ENCODE measurements at places on chromosomes 6 and 20.

- no peaks in the 10 kb centered on the region for H3K27me3 ChIP-seq
- no peaks in the 10 kb centered on the region for H3K4me1 ChIP-seq
- H3K36me3 ChIP-seq, result no peaks in the 10 kb centered on the region
These were observed 46.4 kb downstream of the IMPG1 start for GRCh38 chr6:76026101-76026500.

GRCh38 chr6:14641423-14642135 lies 524.0 kb downstream of the CD83 start:
- H3K27ac ChIP-seq, result no peak overlapping the region
- DNase-seq, result no peak
- H3K36me3 ChIP-seq, result no peaks in the 10 kb centered on the region
- H3K4me1 ChIP-seq, result no peaks in the 10 kb centered on the region
- no peak overlapping the region for H3K4me3 ChIP-seq

DNA sequence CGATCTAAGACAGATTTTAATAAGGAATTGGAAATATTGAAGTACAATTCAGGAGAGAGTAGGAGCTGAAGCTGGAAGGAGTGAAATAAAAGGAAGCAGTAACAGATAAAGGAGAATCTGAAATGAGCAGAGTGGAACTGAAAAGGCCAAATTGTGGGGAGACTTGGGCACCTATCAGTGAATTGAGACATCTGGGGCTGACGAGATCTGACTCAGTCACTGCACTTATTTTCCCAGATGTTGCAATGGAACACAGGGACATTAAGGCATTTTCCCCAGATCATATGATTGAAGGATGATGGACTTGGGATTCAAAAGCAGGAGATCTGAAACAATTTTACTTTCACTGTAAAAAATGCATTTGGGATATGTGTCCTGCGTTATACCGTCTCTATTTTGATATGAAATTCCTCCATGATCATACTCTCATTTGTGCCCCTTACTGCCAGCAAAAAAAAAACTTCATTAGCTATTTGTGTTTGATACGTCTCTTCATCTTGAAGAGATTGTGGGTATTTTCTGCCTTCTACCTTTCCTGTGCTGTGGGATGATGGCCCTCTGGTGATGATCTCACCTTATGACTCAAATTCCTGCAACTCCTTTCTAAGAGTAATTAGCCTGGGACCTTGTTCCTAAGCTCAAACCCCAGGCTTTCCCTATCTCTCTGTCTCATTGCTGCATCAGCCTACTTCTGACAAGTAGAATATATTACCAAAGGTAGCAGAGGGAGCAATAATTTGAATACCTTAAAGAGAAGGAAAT lies 278.5 kb upstream of the MAN1A1 start:
- H3K27me3 ChIP-seq, result no peaks in the 10 kb centered on the region
- peak overlapping the region; percentile 61 for H3K27ac ChIP-seq
- H3K4me3 ChIP-seq, result no peak overlapping the region
- H3K4me1 ChIP-seq, result peaks cover 29% of the 10 kb centered on the region
- no peaks in the 10 kb centered on the region for H3K36me3 ChIP-seq

- H3K4me3 ChIP-seq, result no peak overlapping the region
- no peaks in the 10 kb centered on the region for H3K4me1 ChIP-seq
- no peak overlapping the region for H3K27ac ChIP-seq
These were observed 128.6 kb upstream of the CNR1 start for GRCh38 chr6:88294702-88295101.

GRCh38 chr20:10707068-10707467 lies 33.3 kb upstream of the JAG1 start:
- no peaks in the 10 kb centered on the region for H3K27me3 ChIP-seq
- no peaks in the 10 kb centered on the region for H3K36me3 ChIP-seq
- H3K4me3 ChIP-seq, result no peak overlapping the region
- DNase-seq, result no peak

GRCh38 chr6:151101816-151102694 lies 137.7 kb upstream of the AKAP12 start:
- no peak for DNase-seq
- H3K36me3 ChIP-seq, result peaks cover 12% of the 10 kb centered on the region
- no peaks in the 10 kb centered on the region for H3K4me1 ChIP-seq
- H3K4me3 ChIP-seq, result no peak overlapping the region
- H3K27ac ChIP-seq, result 0 out of 2 replicates have a peak overlapping the region, but pooled peaks have one; percentile 6

DNA sequence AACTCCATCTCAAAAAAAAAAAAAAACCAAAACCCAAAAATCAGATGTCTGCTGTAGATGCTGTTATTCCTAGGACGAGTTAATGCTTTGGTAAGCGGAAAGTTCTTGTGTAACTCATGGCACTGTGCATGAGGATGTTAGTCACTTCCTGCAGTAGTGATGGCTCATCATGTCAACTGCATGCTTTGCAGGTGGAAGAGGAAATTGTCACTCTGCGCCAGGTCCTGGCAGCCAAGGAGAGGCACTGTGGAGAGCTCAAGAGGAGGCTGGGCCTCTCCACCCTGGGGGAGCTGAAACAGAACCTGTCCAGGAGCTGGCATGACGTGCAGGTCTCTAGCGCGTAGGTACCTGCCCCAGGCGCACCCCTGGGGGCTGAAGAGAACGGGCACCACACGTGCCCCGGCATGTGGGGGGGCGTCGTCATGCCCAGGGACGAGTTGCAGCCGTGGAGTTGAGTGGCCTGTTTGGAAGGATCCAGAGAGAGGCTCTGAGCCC lies 8.5 kb downstream of the TPD52L2 start:
- H3K4me1 ChIP-seq, result no peaks in the 10 kb centered on the region
- no peak overlapping the region for H3K27ac ChIP-seq
- H3K4me3 ChIP-seq, result no peak overlapping the region

- H3K27me3 ChIP-seq, result no peaks in the 10 kb centered on the region
These were observed 811.2 kb downstream of the MAFB start for GRCh38 chr20:39877788-39878187.

GRCh38 chr6:125307150-125307838 lies 5.5 kb upstream of the HDDC2 start:
- H3K27me3 ChIP-seq, result no peaks in the 10 kb centered on the region
- no peak overlapping the region for H3K4me3 ChIP-seq
- DNase-seq, result no peak

- H3K27me3 ChIP-seq, result no peaks in the 10 kb centered on the region
- no peak overlapping the region for H3K27ac ChIP-seq
- peaks cover 3% of the 10 kb centered on the region for H3K4me1 ChIP-seq
- H3K4me3 ChIP-seq, result no peak overlapping the region
These were observed 3.1 kb downstream of the MMP9 start for GRCh38 chr20:46011631-46012482.

GRCh38 chr6:44800171-44800783 lies 412.8 kb downstream of the CDC5L start:
- H3K4me3 ChIP-seq, result no peak overlapping the region
- peak; percentile 9 for DNase-seq
- no peaks in the 10 kb centered on the region for H3K4me1 ChIP-seq
- H3K27ac ChIP-seq, result no peak overlapping the region
- H3K36me3 ChIP-seq, result no peaks in the 10 kb centered on the region
- no peaks in the 10 kb centered on the region for H3K27me3 ChIP-seq

DNA sequence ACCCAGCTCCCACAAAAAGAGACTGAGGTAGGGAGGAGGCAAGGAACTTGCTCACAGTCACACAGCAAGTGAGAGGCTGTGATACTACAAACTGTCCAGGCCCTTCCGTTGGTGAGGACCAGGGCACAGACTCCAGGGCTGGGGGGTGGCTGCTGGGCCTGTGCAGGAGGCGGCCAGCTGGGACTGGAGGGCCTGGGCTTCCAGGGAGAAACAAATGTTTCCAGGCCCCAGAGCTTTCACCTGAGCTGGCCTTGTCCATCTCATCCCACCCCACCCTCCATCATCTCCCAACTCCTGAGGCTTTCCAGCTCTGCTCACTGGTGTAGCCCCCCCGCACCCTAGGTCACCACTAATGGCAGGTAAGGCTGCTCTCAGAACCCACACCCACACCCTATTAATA lies 86.0 kb downstream of the GRM4 start:
- H3K4me1 ChIP-seq, result no peaks in the 10 kb centered on the region
- H3K36me3 ChIP-seq, result no peaks in the 10 kb centered on the region
- DNase-seq, result no peak
- H3K27ac ChIP-seq, result no peak overlapping the region
- H3K4me3 ChIP-seq, result no peak overlapping the region

- peaks cover 11% of the 10 kb centered on the region for H3K4me1 ChIP-seq
- no peak overlapping the region for H3K27ac ChIP-seq
- H3K36me3 ChIP-seq, result no peaks in the 10 kb centered on the region
- H3K27me3 ChIP-seq, result no peaks in the 10 kb centered on the region
- DNase-seq, result no peak
- H3K4me3 ChIP-seq, result no peak overlapping the region
These were observed 427.4 kb upstream of the JARID2 start for GRCh38 chr6:14818422-14818884.

DNA sequence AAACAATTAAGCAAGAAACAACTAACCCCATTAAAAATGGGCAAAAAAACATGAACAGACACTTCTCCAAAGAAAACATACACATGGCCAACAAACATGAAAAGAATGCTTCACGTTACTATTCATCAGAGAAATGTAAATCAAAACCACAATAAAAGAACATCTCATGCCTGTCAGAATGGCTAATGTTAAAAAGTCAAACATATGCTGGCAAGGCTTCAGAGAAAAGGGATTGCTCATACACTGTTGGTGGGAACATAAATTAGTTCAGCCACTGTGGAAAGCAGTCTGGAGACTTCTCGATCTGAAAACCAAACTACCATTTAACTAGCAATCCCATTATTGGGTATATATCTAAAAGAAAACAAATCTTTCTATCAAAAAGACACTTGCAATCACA lies 217.5 kb downstream of the TINAG start:
- H3K4me3 ChIP-seq, result no peak overlapping the region
- no peaks in the 10 kb centered on the region for H3K4me1 ChIP-seq
- H3K27ac ChIP-seq, result no peak overlapping the region

- no peak overlapping the region for H3K27ac ChIP-seq
- peaks cover 4% of the 10 kb centered on the region for H3K4me1 ChIP-seq
- H3K4me3 ChIP-seq, result no peak overlapping the region
- H3K36me3 ChIP-seq, result no peaks in the 10 kb centered on the region
These were observed 161.6 kb downstream of the QRSL1 start for GRCh38 chr6:106790935-106791334.

DNA sequence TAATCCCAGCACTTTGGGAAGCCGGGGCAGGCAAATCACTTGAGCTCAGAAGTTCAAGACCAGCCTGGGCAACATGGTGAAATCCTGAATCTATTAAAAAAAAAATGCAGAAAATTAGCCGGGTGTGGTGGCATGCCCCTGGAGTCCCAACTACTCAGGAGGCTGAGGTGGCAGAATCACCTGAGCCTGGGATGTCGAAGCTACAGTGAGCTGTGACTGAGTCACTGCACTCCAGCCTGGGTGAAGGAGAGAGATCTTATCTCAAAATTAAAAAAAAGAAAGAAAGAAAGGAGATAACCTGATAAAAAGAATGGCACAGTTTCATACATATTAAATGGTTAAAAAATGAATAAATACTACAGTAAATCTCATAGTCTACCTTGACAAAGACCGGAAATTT lies 123.6 kb upstream of the TNFAIP3 start:
- no peak overlapping the region for H3K4me3 ChIP-seq
- no peaks in the 10 kb centered on the region for H3K27me3 ChIP-seq
- H3K4me1 ChIP-seq, result peaks cover 29% of the 10 kb centered on the region
- peak; percentile 83 for DNase-seq
- no peaks in the 10 kb centered on the region for H3K36me3 ChIP-seq
- peak overlapping the region; percentile 41 for H3K27ac ChIP-seq

DNA sequence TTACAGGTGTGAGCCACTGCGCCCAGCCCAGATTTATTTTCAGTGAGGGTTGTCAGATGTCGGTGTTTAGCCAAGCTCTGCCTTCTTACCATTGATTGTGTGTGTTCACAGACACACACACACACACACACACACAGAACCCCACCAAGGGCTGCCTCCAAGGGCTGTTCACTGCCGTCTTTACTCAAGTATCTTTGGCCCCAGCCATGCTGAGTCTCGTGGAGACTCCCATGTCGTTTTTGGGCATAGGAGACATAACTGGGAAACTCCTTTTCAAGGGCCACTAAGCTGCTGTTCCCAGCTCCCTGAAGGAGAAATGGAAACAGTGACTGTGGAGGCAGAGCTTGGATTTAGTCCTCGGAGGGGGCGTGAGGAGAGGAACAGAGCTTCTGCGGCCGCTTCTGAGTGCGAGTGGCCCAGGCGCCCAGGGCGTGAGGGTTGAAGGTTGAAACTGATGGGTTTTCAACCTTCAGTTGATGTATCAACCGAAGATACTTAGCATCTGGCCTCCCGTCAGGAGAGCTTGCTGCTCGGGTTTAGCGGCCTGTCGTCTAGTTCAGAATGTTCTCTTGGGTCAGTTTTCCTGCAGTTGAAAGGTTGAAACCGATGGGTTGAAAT lies 243.6 kb downstream of the TTLL2 start:
- H3K36me3 ChIP-seq, result no peaks in the 10 kb centered on the region
- H3K4me1 ChIP-seq, result no peaks in the 10 kb centered on the region
- no peak for DNase-seq
- peaks cover 80% of the 10 kb centered on the region for H3K27me3 ChIP-seq
- H3K27ac ChIP-seq, result no peak overlapping the region

DNA sequence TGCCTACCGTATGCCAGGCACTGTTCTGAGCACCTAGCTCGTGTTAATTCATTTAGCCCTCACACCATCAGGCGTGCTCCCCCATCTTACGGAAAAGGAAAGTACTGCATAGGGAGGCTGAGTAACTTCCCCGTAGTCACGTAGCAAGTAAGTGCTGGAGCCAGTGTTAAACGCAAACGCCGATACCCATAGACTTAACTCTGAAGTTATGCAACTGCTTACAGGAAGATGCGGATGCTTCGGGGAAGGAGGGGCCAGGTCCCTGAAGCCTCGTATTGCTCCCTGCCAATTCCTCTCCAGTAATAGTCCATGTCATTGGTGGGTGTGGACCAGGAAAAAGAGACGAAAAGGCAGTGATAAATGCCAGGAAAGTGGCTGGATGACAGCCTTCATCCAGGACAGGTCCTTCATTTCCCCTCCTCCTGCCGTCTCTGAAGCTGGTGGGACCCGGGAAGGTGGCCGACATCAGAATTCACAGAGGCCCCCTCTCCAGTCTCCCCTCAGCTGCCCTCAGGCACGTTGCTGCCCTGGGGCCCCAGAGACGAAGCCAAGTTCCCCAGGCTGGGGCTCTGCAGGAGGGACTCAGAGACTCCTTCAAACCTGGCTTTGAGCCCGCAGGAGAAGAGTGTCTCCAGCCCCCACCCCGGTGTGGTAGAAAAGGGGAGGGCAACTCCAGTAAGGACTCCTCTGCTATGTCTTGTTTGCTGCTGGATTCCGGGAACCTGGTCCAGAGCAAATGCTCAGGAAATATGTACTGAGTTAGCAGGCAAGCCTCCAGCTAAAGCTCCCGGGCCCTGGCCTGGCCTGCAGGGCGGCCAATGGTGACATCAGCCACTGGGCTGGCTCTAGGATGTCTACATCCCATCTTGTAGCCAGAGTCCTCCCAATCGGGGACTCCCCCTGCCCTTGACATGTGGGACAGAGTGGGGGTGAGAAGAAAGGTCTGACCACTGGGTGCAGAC lies 37.8 kb downstream of the RAB44 start:
- H3K4me1 ChIP-seq, result no peaks in the 10 kb centered on the region
- H3K36me3 ChIP-seq, result no peaks in the 10 kb centered on the region
- no peak overlapping the region for H3K27ac ChIP-seq
- DNase-seq, result no peak
- no peak overlapping the region for H3K4me3 ChIP-seq

DNA sequence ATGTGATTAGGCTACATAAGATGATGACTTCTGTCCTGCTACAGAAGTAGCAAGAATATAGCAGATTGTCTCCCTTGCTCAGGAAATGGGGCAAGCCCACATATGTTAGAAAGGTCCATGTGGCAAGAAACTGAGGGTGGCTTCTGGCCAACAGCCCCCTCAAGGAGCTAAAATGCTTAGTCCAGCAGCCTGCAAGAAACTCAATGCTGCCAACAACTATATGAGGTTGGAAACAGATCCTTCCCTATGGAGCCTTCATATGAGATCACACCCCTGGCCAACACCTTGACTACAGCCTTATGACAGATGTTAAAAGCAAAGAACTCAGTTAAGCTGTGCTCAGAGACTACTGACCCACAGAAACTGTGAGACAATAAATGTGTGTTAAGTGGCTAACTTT lies 22.1 kb downstream of the PTPRT start:
- no peak overlapping the region for H3K4me3 ChIP-seq
- no peaks in the 10 kb centered on the region for H3K36me3 ChIP-seq
- peaks cover 51% of the 10 kb centered on the region for H3K27me3 ChIP-seq
- no peaks in the 10 kb centered on the region for H3K4me1 ChIP-seq
